Stimulated activated CD4-positive, alpha-beta T cell treated with anti-CD3 and anti-CD28 coated beads, Interleukin-15, amount 100 ng/mL, for 48 hours (primary cell): ENCODE measurements at places on chromosomes 4 and X.

- no peak for DNase-seq
These were observed 9.1 kb downstream of the PPAT start for GRCh38 chr4:56426273-56426672.

DNA sequence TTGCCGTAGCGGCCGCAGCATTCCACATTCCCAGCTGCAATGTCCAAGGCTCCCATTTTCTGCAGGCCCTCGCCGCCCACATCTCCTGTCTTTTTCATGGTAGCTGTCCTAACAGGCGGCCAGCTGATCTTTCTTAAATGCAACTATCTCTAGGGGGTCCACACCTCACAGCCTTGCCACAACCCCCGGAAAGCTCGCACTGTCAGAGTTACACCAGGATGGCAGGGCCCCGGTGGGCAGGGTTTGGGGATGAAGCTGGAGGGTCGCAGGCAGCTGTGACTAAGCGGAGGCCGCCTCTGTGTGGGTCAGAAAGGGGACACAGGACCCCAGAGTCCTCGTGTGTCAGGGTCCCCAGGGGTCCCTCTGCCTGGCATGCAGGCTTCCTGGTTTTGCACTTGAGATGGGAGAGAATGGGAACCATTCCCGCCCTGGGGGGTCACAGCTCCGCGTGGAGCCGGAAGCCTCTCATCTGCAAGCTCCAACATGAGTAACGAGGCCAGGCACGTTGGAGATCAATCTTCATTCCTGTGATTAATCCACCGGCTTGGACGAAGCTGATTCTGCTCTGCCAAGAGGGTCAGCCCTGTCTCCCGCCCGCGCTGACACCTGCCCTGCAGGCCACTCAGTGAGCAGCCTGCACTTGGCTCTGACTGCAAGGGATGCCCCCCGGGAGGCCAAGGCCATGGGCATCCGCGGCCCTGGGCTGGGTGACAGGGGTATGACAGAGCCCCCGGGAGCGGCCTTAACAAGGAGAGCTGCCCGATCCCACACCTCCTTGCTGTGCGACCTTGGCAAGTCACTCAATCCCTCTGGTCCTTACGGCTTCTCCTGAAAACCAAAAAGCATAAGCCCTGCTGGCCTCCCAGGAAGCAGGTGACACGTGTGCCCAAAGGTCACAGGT is 97.9 kb downstream of the ADRA2C start:
- DNase-seq = no peak

- no peak for DNase-seq
These were observed 300.2 kb downstream of the GPM6A start for GRCh38 chr4:175511861-175512260.

DNA sequence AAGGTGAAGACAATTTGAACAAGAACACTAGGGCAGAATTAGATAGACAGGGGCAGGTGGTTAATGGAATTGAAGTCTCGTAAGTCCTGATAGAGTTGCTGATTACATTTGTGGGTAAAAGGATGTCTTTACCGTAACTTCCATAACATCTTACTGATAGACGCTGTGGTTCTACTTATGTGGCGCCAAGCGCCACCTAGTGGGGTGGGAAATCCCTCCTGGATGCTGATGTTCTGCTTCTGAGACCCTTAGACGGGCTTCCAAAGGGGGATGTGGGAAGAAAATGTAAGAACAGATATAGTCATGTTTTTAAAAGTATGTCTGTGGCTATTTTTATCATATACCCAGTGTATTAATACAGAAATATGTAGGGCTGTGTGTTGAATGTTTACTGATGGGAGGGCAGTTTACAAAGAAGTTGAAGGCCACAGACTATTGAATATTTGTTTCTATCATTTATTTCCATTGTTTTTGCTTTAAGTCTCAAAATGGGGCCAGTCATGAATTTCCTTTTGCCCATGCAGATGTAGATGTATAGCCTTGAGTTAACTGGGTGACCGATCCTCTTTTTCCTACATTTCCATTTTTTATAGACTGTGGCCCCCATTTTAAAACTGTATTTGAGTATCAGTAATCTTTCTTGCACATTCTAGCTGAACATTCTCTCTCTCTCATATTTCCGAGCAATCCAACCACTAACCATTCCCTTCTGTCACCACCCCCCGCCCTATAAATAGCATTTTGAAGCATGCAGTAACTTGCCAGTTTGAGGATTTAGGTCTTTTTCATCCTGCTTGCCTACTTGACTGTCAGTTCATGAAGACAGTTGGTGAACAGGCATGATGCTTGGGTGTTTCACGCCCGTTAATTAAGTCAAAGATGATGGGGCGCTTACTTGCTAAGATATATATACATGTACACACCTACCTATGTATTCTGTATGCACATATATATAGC is 12.1 kb upstream of the TLR8 start:
- no peak for DNase-seq

DNA sequence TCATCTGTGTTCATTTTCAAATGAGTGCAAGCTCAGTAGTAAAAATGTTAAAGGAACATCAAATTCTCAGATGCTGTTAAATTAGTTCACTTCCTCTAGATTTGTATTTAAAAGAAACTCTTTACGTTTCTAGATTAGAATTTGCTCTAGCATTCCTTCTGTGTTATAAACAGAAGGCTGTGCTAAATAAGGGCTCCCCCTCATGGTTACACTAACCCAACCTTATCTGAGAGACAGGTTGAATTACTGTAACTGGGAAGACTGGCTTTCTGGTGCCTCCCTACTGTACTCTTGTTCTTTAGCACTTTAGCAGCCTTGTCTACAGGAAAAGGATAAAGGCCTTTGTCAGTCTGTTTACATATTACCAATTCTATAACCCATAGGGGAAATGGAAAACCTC is 56.8 kb downstream of the RXFP1 start:
- no peak for DNase-seq

- DNase-seq = no peak
These were observed 128.0 kb downstream of the SNCA start for GRCh38 chr4:89708903-89709421.
